ENCODE measurements at places on chromosomes 13 and 19. TPM values are rescaled to one million over a fixed set of nuclear protein-coding genes. Genes with fewer than 3 reads are reported as not detected.

CD22 gene
- total RNA-seq = not detected

ZNF682 gene
- total RNA-seq = 1.1 TPM

DNA sequence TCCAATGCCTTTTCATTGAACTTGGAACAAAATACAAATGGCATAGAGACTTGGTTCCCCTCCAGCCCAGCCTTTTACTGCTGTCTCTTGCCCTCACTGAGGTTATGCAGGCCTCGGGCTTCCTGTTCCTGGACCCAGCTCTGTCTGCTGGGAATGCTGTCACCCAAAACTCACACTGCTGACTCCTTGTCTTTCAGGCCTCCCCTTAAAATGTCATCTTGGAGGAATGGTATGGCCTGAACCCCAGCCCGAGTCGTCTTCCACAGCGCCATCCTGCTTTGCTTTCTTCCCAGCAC, 9.7 kb upstream of the ANKRD10 start:
- no peak for DNase-seq

STOML3 gene
- not detected for total RNA-seq

DNA sequence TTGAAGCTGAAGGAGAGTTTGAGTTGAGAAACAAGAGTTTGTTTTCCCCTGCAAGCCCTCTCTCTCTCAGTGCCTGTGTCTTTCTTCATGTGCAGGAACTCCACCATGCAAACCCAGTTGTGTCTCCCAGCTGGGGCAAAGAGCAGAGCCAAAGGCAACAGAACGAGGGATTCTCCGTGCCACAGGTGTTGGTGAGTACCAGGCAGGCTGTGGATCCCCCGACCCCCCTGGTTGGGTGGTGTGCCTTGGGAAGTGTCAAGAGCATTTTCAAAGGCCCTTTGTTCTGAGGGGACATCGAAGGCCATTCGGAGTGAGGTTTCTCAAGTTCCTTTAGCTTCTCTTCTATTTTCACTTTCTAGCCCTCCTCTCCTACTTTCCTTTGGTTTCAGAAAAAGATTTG, 5.6 kb downstream of the ZNF333 start:
- DNase-seq = no peak

GRCh38 chr13:45936621-45937020, 85.1 kb upstream of the SIAH3 start:
- DNase-seq = no peak

- DNase-seq = no peak
Measured at GRCh38 chr13:113447596-113447995, 5.7 kb downstream of the ADPRHL1 start.

DNA sequence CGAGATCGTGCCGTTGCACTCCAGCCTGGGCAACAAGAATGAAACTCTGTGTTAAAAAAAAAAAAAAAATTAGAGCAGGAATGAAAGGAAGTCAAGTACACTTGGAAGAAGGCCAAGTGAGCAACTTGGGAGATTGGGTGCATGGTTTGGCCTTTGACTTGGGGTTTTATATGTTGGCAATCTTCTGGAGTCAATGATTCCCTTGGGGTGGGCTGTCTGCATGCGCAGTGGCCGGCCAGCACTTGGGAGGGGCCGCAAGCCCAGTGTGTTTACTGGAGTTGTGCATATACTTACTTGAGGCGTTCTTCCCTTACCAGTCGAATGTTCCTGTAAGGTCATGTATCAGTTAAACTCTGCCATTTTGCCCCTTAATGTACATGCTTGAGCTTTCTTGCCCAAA, 103.9 kb downstream of the FAM216B start:
- no peak for DNase-seq

PRR36 gene
- total RNA-seq = not detected

DNA sequence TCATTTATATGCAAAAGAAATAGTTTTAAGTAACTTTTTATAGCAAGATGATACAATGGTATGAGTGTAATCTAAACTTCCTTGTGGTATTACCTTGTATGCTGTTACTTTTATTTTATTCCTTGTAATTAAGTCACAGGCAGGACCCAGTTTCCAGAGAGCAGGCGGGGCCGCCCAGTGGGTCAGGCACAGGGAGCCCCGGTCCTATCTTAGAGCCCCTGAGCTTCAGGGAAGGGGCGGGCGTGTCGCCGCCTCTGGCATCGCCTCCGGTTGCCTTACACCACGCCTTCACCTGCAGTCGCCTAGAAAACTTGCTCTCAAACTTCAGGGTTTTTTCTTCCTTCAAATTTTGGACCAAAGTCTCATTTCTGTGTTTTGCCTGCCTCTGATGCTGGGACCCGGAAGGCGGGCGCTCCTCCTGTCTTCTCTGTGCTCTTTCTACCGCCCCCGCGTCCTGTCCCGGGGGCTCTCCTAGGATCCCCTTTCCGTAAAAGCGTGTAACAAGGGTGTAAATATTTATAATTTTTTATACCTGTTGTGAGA, 10.2 kb downstream of the PLPPR3 start:
- no peak for DNase-seq

GRCh38 chr13:79918620-79919019, 422.3 kb downstream of the SPRY2 start:
- DNase-seq = no peak

GRCh38 chr13:30181888-30182651, 125.3 kb downstream of the KATNAL1 start:
- no peak for DNase-seq

DNA sequence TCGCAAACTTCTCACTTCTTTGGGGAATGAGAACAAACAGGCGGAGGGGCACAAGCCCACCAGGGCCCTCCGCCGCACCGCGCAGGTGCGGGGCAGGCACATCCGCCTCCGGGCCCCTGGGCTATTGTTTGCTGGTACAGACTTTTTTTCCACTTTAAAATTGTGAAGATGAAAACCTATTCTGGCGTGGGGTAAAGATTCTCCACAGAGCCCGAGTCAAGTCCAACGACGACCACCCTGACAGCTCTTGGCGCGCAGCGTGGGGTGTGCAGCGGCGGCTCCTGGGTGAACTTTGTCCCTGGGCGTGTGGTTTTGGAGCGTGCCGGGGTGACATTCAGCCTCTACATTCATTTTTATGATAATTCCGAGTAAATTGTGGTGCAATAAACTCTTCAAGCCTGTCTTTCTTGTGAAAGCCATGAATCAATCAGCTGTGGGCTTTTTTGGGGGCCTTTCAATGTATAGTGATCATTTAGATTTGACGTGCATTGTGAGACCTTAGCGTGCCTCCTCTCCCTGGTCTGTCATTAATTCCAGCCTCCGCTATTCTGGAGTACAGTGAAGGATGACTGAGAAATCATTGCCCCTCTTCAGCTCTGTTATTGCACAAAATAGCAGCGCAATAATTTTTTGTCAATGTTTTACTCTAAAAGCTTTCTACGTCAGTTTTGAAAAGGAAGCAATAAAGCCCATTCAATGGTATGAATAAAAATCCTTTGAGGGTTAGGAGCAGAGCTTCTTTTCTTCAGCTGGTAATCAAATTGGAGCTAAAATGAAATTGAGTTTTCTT, 90.0 kb downstream of the TEX29 start:
- no peak for DNase-seq

FCAR gene
- total RNA-seq = 0.95 TPM

DNA sequence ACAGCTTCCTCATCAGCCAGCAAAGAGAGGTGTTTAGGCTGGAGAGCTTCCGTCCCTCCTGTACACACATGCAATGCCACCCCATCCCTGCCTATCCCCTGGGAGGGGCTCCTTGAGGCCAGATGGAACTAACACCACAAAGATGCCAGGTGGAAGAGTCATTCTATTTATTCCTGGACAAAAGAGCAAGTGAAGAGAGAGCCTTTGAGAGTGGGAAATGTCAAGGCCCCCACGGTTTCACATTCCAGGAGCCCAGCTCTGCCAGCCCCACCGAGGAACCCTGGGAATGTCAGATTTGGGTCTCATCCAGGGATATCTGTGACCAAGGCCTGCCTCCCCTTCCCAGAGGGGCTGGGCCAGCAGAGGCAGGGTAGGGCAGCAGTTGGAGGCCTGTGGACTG, 30.8 kb upstream of the IGFL1 start:
- DNase-seq = no peak

- no peak for DNase-seq
Measured at GRCh38 chr19:49342291-49342721, 7.1 kb downstream of the CD37 start.

- no peak for DNase-seq
Measured at GRCh38 chr13:113161433-113161832, 3.0 kb downstream of the PROZ start.

FPR3 gene
- total RNA-seq = not detected

GRCh38 chr13:43666403-43666802, 120.4 kb downstream of the ENOX1 start:
- DNase-seq = no peak

DNA sequence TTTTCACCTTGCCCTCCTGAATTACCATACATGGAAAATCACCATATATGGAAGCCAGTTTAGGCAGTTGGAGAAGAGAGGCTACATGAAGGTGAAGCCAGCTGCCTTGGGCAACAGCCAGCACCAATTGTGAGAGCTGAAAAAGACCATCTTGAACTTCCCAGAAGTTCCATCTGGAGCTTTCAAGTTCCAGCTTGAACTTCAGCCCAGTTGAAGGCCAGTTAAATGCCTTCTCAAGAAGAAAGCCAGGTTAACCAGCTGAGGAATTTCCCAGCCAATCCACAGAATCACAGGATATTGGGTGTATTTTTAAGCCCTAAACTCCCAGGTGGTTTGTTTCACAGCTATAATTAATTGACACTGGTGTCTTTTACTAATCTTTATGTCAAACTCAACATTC, 713.6 kb upstream of the MIR17HG start:
- no peak for DNase-seq

DNA sequence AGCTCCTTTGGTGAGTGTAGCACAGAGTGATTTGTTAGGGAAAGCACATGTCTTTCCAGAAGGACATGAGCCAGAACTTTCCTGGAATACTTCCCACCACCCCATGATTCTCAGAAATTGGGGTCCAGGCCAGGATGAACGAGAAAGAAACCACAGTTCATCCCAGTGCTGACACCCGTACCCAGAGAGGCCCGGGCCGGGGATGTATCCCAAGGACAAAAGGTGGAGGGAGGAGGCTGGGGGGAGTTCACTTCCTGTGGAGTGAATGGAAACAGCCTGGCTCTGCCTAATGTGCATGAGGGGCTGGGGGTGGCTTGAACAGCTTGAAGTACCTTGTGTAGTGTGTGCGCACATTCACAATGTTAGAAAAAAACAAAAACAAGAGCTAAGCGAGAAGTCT, 47.5 kb downstream of the CDADC1 start:
- DNase-seq = no peak

DNA sequence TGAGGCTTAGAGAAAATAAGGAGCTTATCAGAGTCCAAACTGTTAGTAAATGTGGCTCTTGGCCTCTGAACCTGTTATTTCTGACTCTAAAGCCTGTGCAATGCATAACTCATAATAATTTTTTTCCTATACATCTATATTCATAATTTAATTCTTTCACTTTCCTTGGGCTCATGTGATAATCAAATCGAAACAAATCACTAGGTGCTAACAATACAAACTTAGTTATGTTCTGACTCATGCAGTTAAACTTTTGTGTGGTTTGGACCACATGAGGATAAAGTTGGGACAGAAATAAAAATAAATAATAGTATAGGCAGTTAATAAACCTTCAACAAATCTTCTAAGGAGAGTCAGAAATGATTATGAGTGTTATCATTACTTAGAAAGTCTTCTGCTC, 1629.0 kb downstream of the OLFM4 start:
- no peak for DNase-seq

DCLK1 gene
- 5.5 TPM for total RNA-seq

KIRREL2 gene
- total RNA-seq = 0.43 TPM

DNA sequence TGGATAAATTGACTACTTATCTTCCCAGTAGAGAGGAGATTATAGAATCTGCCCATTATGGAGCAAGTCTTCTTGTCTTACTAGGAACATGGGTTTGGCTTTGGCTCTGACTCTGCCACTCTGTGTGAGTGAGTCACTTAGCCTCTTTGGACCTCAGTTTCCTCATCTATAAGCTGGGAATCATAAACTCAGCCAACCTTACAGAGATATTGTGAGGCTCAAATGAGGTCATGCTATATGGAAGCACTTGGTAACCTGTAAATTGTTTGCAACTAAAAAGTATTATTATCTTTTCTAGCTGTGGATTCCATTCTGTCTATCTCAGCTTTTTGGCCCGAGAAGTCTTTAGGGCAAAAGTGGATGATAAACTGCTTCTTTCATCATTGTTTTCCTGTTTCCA, 186.8 kb upstream of the TSC22D1 start:
- no peak for DNase-seq

KIR3DL1 gene
- not detected for total RNA-seq

- no peak for DNase-seq
Measured at GRCh38 chr19:6226012-6226411, 53.8 kb downstream of the MLLT1 start.

DNA sequence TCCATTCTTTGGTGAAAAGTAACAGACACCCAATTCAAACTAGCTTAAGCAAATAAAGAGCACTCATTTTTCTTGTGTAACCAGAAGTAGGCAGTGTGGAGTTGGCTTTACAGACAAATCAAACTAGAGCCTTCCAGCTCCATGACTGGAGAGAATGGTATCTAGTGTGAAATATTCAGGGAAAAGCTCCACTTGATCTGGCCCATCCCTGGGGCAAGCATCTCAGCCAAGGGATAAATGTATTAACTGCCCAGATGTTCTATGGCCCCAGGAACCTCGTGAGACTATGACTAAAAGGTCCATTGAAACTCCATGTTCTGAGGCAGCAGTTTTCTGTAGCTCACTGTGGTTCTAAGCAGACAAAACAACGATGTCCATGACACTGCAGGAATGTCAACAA, 49.9 kb downstream of the TBC1D4 start:
- DNase-seq = peak; percentile 37

- DNase-seq = no peak
Measured at GRCh38 chr13:110398564-110399507, 91.8 kb downstream of the COL4A2 start.

GDF15 gene
- total RNA-seq = 2.3 TPM
